NCI-H1048 (cell line): ENCODE measurements at places on chromosomes 11 and 22.

DNA sequence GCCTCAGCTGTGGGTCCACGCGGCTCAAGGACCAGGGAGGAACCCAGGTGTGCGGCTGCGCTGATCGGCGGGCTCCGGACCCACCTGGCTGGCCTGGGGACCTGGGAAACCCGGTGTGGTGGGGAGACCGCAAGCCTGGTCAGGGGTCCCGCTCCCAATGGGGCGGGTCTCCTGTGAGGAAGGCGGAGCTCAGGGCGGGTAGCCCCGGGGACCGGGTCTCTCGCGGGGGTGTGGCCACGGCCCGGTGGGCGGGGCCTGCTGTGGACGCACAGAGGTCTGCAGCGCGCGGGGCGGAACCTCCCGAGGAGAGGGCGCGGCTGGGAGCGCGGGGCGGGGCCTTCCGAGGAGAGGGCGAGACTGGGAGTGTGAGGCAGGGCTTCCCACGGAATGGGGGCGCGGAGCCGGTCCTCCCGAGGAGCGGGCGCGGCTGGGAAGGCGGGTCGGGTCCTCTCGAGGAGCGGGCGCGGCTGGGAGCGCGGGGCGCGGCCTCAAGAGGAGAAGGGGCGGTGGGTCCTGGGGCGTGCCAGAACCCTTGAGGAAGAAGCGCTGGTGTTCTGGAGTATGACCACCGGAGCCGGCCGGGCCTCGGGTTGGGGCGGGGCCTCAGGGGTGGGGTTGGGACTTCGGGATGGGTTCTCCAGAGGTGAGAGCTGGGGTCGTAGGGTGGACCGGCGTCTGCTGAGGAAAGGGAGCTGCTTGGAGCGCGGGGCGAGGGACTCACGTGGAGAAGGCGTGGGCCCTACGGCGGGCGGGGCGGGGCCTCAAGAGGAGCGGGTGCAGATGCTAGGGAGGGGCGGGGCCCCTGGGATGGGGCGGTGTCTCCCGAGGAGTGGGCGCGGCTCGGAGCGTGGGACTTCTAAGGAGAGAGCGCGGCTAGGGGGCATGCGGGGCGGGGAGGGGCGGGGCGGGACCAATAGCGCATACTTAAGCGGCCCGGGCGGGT, 20.8 kb downstream of the DGCR6L start:
- peak; percentile 87 for DNase-seq

DNA sequence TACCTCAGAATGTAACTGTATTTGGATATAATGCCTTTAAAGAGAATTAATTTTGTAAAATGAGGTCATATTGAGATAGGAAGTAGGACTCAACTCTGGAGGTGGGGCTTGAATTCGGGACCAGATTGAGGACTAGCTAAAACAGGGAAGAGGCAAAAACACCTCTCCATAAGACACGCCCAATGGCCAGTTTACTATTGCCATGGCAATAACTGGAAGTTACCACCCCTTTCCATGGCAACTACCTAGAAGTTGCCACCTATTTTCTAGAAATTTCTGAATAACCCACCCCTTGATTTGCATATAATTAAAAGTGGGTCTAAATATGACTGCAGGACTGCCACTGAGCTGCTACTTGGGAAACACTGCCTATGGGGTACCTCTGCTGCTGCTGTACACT, 206.4 kb downstream of the TTC28 start:
- DNase-seq: no peak

DNA sequence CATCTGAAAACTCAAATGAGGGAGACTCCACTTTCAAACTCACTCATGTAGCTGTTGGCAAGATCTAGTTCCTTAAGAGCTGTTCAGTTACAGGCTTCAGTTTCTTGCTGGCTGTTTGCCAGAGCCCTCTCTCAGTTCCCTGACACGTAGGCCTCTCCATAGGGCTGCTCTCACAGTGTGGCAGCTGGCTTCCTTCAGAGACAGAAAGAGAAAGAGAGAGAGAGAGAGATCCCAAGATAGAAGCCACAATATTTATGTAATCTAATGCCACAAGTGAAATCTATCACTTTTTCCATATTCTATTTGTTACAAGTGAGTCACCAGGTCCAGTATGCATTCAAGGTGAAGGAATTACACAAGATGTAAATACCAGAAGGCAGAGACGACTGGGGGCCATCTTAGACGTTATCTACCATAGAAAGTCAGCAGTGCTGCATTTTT, 168.8 kb downstream of the RCN1 start:
- DNase-seq: no peak

- DNase-seq: no peak
Measured at GRCh38 chr11:103147627-103148026, 38.4 kb downstream of the DYNC2H1 start.

- DNase-seq: no peak
Measured at GRCh38 chr11:122877732-122878131, 4.8 kb upstream of the JHY start.

GRCh38 chr11:3049430-3050243, 7.6 kb downstream of the CARS1 start:
- no peak for DNase-seq

- no peak for DNase-seq
Measured at GRCh38 chr11:78212586-78213371, 24.1 kb downstream of the USP35 start.

GRCh38 chr11:42345933-42346332, 886.5 kb upstream of the LRRC4C start:
- DNase-seq: no peak

DNA sequence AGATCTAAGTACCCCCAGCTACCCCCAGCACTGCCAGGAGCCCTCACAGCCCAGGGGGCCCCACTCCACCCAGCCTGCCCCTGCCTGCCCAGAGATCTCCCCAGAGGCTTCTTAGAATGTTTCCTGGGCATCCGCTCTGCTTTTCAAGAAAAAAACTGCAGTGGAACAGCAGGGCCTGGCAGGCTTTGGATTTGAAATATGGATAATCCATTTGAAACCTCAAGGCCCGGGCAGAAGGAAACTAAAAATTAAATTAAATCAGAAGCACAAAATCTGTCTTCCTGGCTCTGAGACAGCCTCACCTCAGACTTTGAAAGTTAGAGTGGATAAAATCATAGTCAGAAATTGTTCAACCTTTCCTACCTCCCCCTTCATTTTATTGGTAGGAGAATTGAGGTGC, 273.6 kb downstream of the OPCML start:
- DNase-seq: no peak

DNA sequence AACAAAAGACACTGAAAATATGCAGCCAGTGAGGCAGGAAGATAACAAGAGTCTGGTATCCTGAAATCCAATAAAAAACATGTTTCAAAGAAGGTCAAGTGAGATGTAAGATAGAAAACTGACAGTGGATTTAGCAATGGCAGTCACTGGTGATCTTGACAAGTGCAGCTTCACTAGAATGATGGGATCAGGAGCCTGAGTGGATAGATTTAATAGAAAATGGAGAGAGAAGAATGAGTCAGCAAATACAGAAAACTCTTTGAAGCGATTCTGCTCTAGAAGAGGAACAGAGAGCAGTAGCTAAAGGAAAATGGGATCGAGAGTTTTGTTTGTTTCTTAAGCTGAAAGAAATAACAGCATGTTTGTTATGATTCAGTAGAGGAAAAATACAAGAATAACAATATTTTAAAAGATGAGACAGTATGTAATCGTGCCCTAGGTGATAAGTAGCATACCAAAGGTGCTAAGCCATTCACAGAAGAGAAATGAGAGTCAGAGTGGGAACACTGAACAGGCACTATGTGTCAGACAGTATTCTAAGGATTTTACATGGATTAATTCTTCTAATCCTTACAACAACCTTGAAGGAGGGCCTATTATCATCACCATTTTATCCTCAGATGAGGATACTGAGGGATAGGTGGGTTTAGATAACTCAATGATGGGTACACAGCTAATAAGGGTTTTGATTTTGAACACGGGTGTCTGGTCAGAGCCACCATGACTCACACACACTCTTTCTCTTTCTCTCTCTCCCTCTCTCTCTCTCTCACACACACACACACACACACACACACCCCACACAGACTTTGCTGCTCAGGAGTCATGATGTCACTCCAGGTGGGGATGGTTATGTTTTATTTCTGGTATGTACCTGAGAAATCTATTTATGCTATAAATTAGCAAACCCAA, 36.3 kb downstream of the MRE11 start:
- DNase-seq: no peak

- no peak for DNase-seq
Measured at GRCh38 chr22:44445307-44445680, 52.7 kb downstream of the RTL6 start.

DNA sequence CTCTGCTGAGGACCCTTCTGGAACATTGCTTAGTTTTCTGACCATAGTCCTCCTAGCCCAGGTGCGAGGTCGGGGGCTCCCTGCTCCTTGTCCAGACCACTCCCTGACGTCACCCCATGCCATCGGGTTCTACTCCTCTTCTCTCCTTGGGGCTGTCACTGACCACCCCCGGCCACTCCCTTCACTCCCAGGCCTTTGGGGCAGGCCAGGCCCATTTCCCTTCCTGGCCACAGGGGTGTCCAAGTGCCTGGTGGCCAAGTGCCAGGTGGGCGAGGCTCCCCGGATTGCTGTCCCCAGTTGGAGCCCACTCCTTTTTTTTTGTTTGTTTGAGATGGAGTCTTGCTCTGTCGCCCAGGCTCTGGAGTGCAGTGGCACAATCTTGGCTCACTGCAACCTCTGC, 19.5 kb downstream of the MRGPRD start:
- no peak for DNase-seq

GRCh38 chr11:128374026-128374425, 213.3 kb downstream of the ETS1 start:
- no peak for DNase-seq

- DNase-seq: no peak
Measured at GRCh38 chr22:47767403-47767802, 1005.0 kb downstream of the TBC1D22A start.

DNA sequence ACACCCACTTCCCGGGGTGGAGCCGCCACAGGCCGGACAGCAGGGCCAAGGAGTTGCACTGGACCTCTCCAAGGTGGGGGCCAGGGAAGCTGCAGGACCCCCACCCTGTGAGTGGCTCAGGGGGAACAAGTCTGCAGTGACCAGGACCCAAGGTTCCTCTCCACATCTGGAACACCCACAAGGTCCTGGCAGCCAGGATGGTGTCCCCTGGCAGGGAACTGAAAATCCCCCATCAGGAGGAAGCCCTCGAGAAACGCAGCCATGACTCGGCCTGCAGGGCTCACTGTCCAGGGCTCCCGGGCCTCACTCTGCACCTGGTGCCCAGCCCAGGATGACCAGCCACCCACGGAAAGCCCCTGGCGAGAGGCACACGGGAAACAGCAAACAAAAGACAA, 11.5 kb downstream of the RNH1 start:
- no peak for DNase-seq

DNA sequence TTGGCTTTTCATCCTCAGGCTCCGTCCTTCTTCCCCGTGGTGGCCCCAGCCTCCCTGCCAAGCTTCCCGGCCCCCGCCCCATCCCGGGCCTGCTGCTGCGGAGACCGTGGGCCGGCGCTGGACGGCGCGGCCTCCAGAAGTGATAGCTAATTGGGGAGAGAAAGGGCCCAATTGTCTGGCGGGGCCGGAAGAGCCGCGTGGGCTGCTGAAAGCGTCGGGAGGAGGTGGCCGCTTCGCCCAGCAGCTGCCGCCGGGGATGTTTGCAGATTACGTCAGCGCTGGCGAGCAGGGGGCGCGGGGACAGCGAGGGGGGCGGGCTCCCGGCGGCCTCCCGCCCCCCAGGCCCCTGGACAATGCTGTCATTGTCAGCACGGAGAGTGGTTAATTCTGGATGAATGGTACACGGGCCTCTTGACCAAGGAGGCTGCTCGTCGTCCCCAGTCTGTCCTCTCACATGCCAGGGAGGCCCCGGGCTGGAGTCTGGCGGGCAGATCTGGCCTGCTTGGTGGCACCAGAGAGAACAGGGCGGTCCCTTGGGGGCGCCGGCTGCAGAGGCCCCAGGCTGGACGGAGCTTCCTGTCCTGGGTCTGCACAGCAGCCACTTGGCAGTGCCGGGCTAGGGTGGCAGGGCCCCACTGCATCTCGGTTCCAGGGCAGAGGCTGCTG, 1.6 kb downstream of the SMIM38 start:
- DNase-seq: no peak

DNA sequence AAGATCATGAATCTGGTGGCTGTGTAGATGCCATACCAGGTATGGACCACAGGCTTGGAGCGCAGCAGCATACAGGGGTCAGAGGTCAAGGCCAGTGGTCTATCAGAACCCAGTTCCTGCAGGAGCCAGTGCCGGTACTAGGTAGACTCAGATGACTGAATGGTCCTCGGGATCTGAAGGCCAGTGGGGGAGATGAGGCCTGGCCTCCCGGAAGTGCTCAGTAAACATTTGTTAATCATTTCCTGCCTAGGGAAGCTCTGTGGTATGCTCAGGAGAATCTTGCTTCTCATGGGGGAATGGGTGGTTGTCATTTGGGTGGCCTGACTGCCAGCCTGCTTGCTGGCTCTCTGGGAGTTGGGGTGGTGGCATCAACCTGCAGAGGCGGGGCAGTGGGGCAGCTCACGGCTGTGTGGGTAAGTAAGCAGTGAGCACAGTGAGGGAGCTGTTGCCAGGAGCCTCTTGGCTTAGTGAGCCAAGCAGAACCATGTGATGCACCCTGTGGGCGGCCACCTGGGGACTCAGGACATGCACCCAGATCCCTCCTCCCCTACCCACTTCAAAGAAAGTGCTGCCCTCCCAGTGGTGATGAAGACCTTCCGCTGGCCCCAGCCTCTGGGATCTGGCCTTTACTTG, 33.0 kb downstream of the PTPRJ start:
- DNase-seq: no peak

GRCh38 chr11:79482800-79483199, 42.0 kb upstream of the TENM4 start:
- no peak for DNase-seq

DNA sequence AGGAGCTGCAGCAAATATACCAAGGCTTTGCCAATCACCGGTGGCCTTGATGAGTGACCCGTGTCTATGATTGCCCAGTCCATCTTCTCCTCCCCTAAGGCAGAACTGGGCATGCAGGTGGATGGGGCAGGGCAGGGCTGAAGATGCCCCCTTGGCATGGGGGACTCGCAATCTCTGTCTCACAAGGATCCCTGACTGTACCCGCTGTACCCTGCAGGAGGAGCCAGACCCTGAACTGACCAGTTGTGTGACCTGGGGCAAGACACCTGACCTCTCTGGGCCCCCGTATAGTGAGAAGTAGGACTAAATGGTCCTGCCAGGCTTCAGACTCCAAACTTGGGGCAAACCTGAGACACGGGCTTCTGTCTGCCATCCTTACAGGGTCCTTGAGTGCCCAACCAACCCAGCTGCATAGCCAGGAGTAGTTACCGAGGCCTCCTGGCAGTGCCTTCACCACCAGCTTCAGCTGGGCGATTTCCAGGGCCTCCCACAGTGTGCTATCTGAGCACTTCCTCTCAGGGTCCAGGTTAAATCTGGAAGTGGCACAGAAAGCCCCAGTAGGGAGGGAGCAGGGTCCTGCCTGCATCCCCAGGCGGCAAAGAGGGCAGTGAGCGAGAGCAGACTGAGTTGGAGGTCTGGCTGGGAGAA, 6.4 kb upstream of the KCNJ11 start:
- no peak for DNase-seq

GRCh38 chr11:13695886-13696285, 27.4 kb downstream of the FAR1 start:
- no peak for DNase-seq

GRCh38 chr11:82889133-82890001, 10.9 kb downstream of the PRCP start:
- no peak for DNase-seq
